Activated T-helper 1 cell treated with Interleukin-2 at 50 U/mL for 16 hours (primary cell): ENCODE measurements at places on chromosomes 4 and X.
A peak's percentile ranks its signal among the peaks of the same experiment; 100 is the strongest.

DNA sequence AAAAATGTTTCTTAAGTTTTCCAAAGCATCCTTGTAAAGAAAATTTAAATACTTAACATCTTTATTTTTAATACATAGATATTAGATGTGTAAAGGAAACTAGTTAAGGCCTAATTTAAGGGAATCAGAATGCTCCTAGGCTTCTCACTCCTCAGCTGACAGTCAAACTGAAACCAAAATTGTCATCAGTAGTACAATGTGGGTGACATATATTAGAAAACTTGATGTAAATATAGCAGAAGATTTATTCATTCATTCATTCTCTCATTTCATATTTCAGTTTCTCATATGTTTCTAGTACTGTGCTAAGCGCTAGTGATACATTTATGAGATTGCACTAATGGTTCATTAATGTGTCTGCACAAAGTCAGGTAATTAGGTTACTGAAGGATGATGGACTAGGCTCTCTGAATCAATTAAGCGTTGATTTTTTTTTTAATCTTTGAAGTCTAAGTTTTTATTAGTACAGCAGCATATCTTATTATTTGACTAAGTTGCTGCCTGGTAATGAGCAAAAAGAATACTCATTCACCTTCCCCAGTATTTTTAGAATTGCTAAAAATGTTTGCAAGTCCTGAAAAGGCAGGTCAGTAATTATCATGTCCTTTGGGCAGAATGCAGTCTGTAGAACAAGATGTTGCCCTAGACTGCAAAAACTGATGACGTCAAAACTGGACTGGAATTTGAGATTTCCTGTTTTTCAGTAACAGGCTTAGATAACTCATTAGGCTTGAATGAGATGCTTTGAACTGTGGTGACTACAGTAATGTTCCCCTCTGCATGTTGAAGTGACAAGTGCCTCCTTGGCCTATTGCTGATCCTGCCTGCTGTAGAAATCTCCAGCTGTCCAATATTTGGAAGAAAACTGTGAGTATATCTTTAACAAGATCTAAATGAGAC is 128.7 kb downstream of the ARHGAP24 start:
- DNase-seq = no peak

DNA sequence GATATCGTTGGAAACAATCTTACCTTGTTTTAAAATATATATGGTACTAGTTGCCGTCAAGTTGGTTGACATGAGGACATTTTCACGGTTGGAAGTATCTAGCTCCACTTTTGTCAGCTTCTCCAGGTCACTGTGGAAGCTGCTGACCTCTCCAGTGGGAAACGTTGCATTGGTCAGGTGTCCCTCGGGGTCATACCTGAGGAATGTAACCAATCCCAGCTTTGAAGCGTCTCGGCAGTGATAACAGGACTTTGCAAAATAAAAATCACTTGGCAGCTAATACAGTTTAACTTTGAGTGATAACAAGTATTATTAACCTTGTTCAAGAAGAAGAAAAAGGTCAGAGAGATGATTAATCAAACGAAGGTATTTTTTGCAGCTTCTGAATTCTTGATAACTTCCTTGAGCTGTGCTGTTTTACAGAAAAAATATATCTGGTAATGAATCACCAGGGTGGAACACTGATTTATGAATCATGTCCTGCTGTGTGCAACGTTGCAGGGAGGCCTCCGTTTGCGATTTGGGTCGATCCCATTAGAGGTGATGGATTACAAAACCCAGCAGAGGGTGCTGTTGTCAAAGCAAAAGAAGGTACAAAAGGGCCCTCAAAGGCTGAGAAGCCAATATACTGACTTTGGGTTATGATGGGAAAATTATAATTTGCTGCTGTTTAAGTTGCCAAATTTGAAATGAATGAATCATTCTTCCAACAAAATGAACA is 60.1 kb downstream of the SH2D1A start:
- DNase-seq = peak; percentile 7

- no peak for DNase-seq
Measured at GRCh38 chrX:15358533-15358932, 23.2 kb upstream of the PIGA start.

DNA sequence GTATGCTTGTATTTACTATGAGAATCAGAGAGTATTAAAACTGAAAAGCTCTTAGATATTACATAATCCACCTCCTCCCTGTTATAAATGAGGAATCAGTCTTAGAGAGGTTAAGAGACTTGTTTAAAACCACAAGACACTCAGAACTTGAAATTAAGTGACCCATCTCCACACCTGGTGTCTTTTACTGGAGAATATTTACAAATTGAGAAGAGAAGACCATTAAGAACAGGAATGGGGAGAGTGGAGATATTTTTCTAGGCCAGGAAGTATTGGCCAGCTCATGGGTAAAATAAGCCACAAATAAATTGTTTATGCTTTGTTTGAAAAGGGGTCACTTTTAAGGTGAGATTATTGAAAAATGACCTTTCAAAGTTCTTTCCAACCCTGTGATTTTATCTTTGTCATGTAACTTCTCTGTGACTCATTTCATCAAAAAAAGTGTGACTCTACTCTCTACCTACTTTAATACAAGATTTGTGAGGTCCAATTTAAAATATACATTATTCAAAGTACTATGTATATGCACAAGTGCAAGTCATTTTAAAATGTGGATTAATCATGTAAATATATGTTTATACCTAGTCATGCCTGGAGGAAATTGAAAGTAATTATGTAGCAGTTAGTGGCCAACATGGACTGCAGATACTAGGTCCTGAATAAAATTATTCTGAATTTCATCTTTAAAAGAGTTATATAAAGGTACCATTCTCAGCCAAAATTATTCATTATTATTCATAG is 15.9 kb upstream of the COX7B2 start:
- no peak for DNase-seq

GRCh38 chr4:25302626-25303025 is 9.9 kb upstream of the ZCCHC4 start:
- no peak for DNase-seq

DNA sequence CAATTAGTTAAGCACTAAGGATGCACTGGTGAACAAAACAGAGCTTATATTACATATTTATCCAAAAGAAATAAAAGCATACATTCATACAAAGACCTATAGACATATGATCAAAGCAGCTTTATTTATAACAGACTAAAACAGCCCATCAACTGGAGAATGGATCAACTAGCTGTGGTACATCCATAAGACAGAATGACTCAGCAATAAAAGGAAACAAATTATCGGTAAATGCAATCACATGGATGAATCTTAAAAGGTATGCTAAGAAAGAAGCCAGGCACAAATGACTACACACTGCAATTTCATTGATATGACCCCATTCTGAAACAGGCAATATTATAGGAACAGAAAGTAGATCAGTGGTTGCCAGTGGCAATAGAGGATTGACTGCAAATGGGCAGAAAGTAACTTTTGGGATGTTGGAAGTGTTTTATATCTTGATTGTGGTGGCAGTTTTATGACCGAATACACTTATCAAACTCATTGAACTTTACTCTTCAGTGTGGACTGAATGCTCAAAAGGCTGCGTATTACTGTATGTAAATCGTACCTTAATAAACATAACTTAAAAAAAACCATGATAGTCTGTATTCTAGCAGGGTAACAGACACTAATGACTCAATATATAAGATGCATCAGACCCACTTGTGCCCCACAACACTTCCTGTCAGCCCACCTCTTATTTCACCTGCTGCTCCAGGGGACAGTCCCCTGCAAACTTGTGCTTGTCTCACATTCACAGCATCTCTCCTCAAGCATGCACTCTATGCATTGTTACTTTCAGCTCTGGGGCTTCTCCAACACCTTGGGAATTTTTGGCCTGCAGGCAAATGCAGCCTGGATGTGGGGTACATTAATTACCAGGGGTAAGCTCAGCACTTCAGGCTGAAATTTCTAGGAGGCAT is 59.1 kb downstream of the MID1IP1 start:
- DNase-seq = no peak

GRCh38 chr4:26199596-26199995 is 121.2 kb upstream of the RBPJ start:
- no peak for DNase-seq

GRCh38 chrX:140504371-140505324 is at the start of gene SOX3:
SOX3 (minus strand) TSS chrX:140505069; CDS start chrX:140505060, 9 bp downstream.
- no peak for DNase-seq

- DNase-seq = no peak
Measured at GRCh38 chr4:140372751-140373327, 607 bp upstream of the SCOC start.

DNA sequence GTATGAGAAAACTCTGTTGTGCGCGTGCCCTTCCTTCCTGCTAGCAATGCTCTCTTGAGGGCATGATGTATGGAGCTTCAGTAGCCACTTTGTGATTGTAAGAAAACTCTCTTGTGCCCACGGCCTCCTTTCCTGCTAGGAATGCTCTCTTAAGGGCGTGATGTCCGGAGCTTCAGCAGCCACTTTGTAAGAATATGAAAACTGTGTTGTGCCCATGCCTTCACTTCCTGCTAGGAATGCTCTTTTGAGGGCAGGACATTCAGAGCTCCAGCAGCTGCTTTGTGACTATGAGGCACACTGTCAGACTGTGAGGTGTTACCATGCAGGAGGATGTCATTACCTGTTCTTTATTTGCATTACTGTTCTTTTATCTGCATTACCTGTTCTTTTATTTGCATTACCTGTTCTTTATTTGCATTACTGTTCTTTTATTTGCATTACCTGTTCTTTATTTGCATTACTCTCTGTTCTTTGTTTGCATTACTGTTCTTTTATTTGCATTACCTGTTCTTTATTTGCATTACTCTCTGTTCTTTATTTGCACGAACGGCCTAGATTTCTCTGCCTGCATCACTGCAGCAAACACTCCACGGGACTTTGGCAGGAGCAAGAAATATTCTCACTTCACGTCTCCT is 166.7 kb downstream of the CRLF2 start:
- no peak for DNase-seq

DNA sequence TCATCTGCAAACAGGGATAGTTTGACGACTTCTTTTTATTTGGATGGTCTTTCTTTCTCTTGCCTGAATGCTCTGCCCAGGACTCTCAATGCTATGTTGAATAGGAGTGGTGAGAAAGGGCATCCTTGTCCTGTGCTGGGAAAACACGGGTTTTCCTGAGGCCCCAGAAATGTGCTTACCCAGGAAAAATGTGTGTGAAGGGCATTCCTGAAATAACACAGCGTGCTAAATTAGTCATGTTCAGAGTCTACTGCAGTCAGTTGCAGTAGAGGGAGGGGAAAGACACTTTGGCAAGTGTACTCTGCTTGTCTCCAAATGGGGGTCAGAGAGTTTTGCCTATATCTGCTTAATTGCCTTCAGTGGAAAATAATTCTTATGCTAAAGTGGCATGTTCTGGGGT is 153.9 kb downstream of the CCNG2 start:
- no peak for DNase-seq

- no peak for DNase-seq
Measured at GRCh38 chr4:4862665-4863482, 3.4 kb downstream of the MSX1 start.

GRCh38 chrX:131831185-131831520 is 191.9 kb upstream of the STK26 start:
- no peak for DNase-seq
